ENCODE measurements at places on chromosomes 13 and 19. TPM values are rescaled to one million over a fixed set of nuclear protein-coding genes. Genes with fewer than 3 reads are reported as not detected.

GRCh38 chr19:17482877-17483604, 12.7 kb downstream of the SLC27A1 start:
- no peak for DNase-seq

- no peak for DNase-seq
Observed at GRCh38 chr13:66402546-66402945, 827.6 kb downstream of the PCDH9 start.

GRCh38 chr13:23707674-23708073, 137.5 kb downstream of the TNFRSF19 start:
- DNase-seq: no peak

The C1QTNF9B gene
- not detected for total RNA-seq

DNA sequence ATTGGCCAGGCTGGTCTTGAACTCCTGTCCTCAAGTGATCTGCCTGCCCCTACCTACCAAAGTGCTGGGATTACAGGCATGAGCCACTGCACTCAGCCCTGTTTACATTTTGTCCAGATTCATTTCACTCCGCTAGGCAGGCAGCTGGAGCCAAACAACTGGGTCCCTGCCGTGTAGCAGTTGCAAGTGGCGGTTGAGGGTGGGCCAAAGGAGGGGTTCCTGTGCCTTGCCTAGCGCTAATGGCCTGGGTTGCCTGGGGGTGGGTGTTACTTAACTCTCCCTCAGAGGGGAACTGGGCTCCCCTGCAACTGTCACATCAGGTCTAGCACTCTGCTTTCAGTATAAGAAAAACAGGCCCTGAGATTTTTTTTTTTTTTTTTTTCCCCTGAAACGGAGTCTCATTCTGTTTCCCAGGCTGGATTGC, 7.4 kb downstream of the ACP5 start:
- no peak for DNase-seq

DNA sequence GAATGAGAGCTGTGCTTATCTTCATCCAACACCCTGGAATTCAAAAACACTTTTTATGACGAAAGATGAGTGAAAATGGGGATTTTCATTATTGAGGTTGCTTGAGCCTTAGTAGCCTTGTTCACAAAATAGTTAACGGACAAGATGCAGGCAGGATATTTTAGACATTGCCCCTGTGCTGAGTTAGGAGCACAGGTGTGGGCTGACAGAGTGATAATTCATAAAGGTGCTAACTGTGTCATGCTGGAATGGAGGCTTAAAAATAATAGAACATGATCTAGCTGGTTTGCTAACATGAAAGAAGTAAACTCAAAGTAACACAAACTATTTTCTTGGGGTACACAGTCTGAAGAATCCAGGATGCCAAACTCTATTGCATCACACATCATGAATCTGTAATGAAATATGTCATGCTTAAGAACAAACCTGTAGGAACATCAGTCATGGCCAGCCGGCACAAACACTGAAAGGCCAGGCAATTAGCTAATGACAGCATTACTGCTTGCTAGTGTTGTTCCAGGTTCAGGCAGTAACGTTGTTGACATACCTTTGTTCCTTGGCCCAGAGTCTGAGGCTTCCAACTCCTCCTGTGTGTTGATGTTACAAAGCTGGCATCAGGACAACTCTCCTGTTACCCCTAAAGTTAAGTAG, 55.3 kb downstream of the FRY start:
- DNase-seq: no peak

DNA sequence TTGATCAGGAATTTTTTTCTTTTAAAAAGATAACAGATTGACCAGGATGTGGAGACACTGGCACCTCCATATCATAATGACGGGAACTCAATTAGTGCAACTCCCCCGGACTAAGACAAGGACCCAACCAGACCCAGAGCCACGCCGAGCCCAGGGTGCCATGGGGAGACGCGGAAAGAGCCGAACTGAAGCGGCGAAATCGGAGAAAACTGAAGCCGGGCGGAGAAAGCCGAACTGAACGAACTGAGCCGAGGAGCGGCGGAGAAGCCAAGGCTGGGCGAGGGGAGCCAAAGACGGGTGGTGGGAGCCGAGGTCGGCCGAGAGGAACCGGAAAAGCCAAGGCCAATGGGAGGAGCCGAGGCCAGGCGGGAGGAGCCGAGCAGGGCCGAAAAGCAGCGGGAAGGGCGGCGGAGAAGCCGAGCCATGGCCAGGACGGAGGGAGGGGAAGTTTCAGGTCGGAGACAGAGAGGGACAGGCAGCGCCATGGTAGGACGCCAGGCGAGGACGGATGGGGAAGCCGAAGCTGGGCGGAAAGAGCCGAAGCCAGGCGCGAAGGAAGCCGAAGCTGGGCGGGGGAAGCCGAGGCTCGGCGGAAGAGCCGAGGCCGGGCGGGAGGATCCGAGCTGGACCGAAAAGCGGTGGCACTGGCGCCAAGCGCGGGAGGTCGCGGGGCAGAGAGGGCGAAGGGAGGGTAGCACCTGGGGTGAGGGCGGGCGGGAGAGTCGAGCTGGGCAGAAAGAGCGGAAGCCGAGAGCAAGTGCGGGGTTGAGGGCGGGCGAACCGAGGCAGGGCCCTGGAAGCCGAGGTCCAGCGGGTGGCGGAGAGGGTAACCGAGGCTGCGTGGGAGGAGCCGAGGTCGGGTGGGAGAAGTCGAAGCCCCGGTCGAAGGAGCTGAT, 29.4 kb downstream of the ZNF557 start:
- no peak for DNase-seq

- no peak for DNase-seq
Observed at GRCh38 chr19:15432018-15432494, 13.3 kb upstream of the AKAP8L start.

- DNase-seq: no peak
Observed at GRCh38 chr13:29888306-29888705, 37.9 kb upstream of the UBL3 start.

The PRRG2 gene
- 5.4 TPM for total RNA-seq

The ZNF296 gene
- 5.6 TPM for total RNA-seq

The PGLYRP2 gene
- total RNA-seq: not detected

The ZNF548 gene
- 17.2 TPM for total RNA-seq

GRCh38 chr19:40549007-40549708, 27.5 kb upstream of the SHKBP1 start:
- DNase-seq: no peak

- DNase-seq: no peak
Observed at GRCh38 chr19:13099073-13099999, 3.3 kb downstream of the LYL1 start.

- no peak for DNase-seq
Observed at GRCh38 chr13:41701676-41702075, 244.3 kb downstream of the RGCC start.

DNA sequence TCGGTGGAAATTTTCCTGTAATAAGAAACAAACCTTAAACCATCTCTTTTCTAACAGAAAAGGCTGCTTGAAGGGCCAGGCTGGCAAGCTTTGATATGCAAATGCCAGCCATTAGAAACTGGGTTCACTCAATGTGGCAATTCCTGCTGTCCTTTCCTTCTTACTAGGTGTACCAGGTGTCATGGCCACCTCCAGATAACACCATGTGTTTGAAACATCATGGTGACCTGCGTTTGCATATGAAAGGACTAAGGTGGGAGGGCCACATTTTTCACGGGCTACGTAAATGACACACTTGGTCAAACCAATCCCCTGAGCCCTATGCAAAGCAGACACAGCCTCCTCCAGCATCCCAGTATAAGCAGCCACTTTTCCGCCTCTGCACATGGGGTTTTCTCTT, 789.1 kb upstream of the SLITRK5 start:
- DNase-seq: no peak

The BEST2 gene
- 1.2 TPM for total RNA-seq

The ZNF57 gene
- 7.4 TPM for total RNA-seq

The SIGLECL1 gene
- total RNA-seq: not detected
